NCI-H526 treated with DMSO at 0.1 percent for 48 hours (cell line): ENCODE measurements at places on chromosomes 16 and 17.

GRCh38 chr17:63838631-63839171 is 3.8 kb downstream of the SMARCD2 start:
- DNase-seq, result no peak

GRCh38 chr16:83420206-83420760 is 387.5 kb upstream of the HSBP1 start:
- no peak for DNase-seq

- no peak for DNase-seq
Measured at GRCh38 chr16:20181416-20181815, 107.7 kb upstream of the GPR139 start.

DNA sequence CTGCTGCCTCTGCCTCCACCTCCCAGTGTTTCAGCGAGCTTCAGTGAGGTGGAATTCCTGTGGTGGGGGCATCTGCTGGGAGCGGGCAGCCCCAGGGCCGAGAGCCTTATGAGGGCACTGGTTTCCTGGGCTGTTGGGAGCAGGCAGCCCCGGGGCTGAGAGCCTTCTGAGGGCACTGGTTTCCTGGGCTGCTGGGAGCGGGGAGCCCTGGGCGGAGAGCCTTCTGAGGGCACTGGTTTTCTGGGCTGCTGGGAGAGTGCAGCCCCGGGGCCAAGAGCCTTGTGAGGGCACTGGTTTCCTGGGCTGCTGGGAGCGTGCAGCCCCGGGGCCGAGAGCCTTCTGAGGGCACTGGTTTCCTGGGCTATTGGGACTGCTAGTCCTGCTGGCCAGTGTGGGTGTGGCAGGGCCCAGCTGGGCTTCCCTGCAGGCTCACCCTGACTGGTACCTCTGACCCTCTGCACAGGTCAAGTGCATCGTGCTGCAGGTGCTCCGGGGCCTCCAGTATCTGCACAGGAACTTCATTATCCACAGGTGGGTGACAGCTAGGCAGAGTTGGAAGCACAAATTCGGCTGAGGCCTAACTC is 5.6 kb downstream of the CDK10 start:
- no peak for DNase-seq
